ENCODE measurements at places on chromosomes 2 and 18.

GRCh38 chr18:70376137-70376913 lies 87.5 kb downstream of the SOCS6 start:
- no peaks in the 10 kb centered on the region for H3K36me3 ChIP-seq
- H3K4me3 ChIP-seq = no peak overlapping the region
- H3K27me3 ChIP-seq = no peaks in the 10 kb centered on the region
- DNase-seq = no peak
- H3K4me1 ChIP-seq = peaks cover 4% of the 10 kb centered on the region

- H3K27me3 ChIP-seq = peaks cover 1% of the 10 kb centered on the region
- H3K36me3 ChIP-seq = no peaks in the 10 kb centered on the region
- DNase-seq = no peak
These were observed 175.7 kb upstream of the HAAO start for GRCh38 chr2:42967959-42968674.

DNA sequence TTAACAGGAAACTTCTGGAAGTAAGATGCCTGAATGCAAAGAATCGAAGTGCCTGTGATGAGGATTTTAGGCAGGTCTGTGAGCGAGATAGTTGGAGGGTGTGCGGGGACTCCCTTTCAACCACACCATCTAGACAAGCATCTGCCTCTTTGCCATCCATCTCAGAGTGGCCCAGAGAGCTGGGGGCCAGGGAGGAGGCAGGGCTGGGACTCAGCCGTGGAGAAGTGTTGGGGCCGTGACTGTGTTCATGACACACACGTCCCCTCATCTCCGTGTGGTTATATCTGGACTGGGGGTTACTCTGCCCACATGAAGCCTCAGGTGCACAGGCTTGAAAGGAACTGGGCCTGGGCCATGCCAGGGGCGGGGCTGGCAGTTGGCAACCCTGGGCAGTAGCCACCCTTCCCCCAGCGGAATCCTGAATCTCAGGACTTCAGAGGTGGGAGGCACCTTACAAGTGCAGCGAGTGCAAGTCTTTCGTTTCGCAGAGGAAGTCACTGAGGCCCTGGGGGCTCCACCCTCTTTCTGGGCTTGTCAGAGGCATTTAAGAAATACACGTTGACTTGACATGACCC lies 112.5 kb downstream of the SLC4A3 start:
- H3K36me3 ChIP-seq = no peaks in the 10 kb centered on the region
- no peak overlapping the region for H3K4me3 ChIP-seq
- peaks cover 3% of the 10 kb centered on the region for H3K4me1 ChIP-seq

- no peak overlapping the region for H3K4me3 ChIP-seq
- no peak overlapping the region for H3K27ac ChIP-seq
- no peaks in the 10 kb centered on the region for H3K4me1 ChIP-seq
- DNase-seq = no peak
- H3K27me3 ChIP-seq = no peaks in the 10 kb centered on the region
These were observed 399.2 kb upstream of the VWC2L start for GRCh38 chr2:214011676-214012075.

- no peak overlapping the region for H3K27ac ChIP-seq
- H3K4me1 ChIP-seq = peaks cover 2% of the 10 kb centered on the region
- H3K36me3 ChIP-seq = peaks cover 7% of the 10 kb centered on the region
- peak overlapping the region; percentile 58 for H3K4me3 ChIP-seq
These were observed 153.8 kb upstream of the RASGRP3 start for GRCh38 chr2:33322612-33323011.

DNA sequence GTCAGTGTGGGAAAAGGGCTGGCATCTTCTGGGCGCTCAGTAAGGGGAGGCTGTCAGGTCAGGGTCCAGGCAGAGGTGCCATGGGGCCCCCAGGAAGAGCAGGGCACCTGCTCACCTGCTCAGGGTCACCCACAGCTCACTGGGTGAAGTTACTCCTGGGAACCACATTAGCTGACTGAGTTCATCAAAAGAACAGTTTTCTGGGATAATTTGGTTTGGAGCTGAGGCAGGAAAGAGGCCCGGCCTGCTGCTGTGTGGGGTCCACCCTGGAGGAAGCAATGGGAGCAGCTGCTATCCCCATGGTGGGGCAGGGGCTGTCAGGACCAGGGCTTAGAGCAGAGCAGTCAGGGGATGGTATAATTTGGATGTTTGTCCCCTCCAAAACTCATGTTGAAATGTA lies 97.2 kb upstream of the GPC1 start:
- H3K27ac ChIP-seq = no peak overlapping the region
- H3K4me3 ChIP-seq = no peak overlapping the region
- H3K4me1 ChIP-seq = no peaks in the 10 kb centered on the region
- no peak for DNase-seq
- no peaks in the 10 kb centered on the region for H3K36me3 ChIP-seq

- H3K4me3 ChIP-seq = no peak overlapping the region
- H3K27ac ChIP-seq = peak overlapping the region; percentile 80
- H3K4me1 ChIP-seq = peaks cover 4% of the 10 kb centered on the region
- no peaks in the 10 kb centered on the region for H3K27me3 ChIP-seq
- peak; percentile 65 for DNase-seq
These were observed 916 bp upstream of the OSBPL1A start for GRCh38 chr18:24398540-24398939.

- no peak for DNase-seq
- no peaks in the 10 kb centered on the region for H3K4me1 ChIP-seq
- H3K27ac ChIP-seq = no peak overlapping the region
These were observed 308.2 kb upstream of the LRATD1 start for GRCh38 chr2:14324308-14324707.

- H3K27ac ChIP-seq = no peak overlapping the region
- no peak for DNase-seq
- H3K36me3 ChIP-seq = no peaks in the 10 kb centered on the region
These were observed 152.9 kb downstream of the NCKAP5 start for GRCh38 chr2:133415210-133415876.

DNA sequence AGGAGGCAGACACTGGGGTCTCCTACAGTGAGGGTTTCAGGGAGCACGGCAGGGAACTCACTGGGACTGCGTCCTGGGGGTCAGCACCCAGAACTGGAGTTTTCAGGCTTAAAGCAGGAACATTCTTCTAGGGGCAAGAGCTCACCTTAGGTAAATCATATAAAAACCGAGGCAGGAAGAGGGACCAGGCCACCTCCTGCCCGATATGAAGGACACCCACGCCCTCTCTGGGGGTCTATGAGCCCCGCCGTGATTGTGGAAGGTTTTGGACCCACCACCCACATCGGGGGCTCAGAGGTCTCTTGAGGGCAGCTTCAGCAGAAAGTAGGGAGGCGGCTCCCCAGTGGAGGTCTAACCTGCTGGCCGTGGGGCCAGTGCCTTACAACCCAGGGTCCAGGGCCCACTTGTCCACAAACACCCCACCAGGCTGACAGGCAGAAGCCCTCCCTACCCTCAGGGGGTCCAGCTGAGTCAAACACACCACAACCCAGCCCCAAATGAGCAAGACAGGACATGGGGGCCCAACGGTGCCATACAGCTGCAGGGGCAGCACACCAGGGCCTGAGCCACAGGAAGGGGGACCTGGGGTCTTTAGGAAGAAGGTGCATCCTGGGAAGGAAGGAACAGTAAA lies 25.3 kb downstream of the CROCC2 start:
- no peaks in the 10 kb centered on the region for H3K4me1 ChIP-seq
- no peak for DNase-seq
- no peak overlapping the region for H3K27ac ChIP-seq
- peaks cover 3% of the 10 kb centered on the region for H3K27me3 ChIP-seq
- no peak overlapping the region for H3K4me3 ChIP-seq
- H3K36me3 ChIP-seq = no peaks in the 10 kb centered on the region

- DNase-seq = peak; percentile 36
- H3K27ac ChIP-seq = no peak overlapping the region
- no peaks in the 10 kb centered on the region for H3K36me3 ChIP-seq
- no peak overlapping the region for H3K4me3 ChIP-seq
These were observed 131.7 kb downstream of the GCA start for GRCh38 chr2:162475661-162476060.

All from mesenchymal stem cell (in vitro differentiated cells and primary cell).